Activated CD8-positive, alpha-beta memory T cell treated with anti-CD3 and anti-CD28 coated beads for 1 hour (primary cell): ENCODE measurements at places on chromosomes 4 and X.

GRCh38 chr4:169259271-169259670 lies 11.5 kb downstream of the SH3RF1 start:
- DNase-seq, result no peak

- DNase-seq, result no peak
These were observed 35.4 kb downstream of the ARHGEF38 start for GRCh38 chr4:105587841-105588240.

DNA sequence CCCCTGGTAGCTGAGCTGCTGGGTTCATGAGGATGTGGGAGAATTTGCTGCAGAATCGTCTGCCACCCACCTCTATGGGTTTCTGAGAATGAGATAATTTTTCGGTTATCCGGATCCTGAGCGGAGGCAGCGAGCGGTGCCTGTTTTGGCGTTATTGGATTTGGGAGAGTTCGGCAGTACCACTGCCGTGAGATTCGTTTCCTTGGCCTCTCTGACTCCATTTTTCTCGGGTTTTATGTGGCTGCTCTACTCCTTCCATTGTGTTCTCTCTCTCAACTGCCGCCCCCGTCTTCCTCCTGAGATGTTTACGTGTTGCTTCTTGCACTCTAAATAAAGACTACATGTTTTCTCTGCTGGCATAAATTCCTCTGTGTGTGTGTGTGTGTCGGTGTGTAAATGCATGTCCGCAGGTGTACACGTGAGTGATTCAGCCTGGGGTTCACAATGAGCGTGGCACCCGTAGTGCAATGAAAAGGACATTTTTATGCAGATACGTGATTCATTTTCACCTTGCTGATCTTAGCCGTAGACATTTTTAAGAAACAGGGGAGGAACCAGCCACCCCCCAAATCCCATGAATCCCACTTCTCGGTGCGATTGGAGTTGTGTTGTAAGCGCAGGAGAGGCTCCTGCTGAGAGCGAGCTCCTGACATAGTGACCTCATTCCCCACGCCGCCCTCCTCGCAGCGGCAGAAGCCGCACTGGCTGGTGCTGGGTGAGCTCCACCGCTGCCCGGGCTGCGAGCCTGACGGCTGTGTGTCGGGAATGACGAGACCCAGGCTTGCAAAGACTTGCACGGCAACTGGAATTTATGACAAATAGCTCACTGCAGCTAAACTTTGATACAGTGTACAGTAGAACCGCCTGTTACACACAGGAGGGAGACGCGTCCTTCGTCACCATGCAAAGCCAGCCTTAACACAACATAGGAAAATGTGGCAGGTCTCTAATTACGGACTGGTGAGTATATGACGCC lies 82.2 kb downstream of the STOX2 start:
- DNase-seq, result no peak

DNA sequence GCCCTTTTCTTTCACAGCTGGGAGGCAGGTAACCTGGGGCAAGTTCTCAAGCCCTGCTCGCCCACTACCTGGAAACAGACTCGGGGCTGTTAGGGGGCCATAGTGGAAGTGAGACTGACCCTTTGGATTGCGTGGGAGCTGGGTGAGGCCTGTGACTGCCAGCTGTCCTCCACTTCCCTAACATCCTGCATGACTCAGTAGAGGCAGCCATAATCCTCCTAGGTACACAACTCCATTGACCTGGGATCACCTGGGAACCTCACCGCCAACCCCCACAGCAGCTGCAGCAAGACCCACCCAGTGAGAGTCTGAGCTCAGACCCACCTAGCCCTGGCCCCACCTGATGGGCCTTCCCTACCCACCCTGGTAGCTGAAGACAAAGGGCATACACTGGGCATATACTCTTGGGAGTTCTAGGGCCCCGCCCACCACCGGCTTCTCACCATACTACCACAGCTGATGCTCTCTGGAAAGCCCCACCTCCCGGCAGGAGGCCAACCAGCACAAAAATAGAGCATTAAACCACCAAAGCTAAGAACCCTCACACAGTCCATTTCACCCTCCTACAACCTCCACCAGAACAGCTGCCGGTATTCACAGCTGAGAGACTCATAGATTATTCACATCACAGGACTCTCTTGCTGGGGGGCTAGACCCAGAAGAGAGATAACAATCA lies 61.1 kb upstream of the DCTD start:
- no peak for DNase-seq

- DNase-seq, result no peak
These were observed 457 bp downstream of the TFE3 start for GRCh38 chrX:49042581-49043219.

GRCh38 chr4:173531086-173531965 lies 1.3 kb upstream of the HAND2 start:
- no peak for DNase-seq

DNA sequence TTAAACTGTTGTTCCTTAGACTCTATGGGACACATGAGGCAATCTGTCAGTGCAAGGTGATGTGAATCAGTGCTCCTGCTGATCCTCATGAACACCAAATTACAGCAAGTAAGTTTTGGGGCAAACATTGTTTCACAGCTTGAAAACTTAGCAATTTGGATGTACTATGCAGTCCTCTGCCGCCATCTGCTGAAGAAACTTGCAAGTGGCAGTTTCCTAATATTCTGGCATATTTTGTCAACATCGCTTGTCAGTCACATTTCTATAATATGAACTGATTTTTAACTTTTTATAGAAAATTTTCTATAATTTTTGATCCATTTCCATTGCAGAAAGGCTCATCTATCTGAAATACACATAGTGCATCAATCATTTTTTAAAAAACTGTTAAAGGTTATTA lies 56.3 kb downstream of the ZAR1 start:
- DNase-seq, result no peak

- no peak for DNase-seq
These were observed 459.7 kb downstream of the IL15 start for GRCh38 chr4:142095886-142096605.
